ENCODE measurements at places on chromosomes 2 and 18.

DNA sequence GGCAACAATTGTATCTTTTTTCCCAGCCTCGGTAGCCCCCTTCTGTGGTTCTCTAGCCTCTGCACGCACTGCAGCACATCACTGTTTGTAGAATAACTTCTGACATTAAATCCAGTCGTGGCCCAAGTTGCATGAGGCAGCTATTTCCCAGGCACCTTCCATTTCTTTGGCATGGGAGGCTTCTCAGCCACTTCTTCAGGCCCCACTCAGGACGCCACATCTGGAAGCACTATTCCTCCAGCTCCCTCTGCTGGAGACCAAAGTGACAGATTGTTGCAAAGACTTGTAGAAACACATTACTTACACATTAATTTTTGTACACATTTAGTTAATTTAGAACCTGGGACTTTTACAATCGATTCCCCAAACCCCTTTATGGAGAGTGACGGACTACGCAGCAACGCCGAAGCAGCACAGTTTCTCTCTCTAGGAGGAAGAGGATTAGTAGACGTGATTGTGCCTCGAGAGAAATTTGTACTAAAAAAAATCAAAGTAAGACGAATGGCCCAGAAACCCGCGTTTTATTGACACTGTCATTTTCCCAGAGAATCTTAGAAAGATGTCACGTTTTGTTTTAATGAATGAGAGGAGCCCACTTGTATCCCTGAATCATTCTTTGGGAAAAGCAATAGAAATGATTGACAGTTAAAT, 57.8 kb upstream of the RGPD5 start:
- DNase-seq: peak; percentile 29

DNA sequence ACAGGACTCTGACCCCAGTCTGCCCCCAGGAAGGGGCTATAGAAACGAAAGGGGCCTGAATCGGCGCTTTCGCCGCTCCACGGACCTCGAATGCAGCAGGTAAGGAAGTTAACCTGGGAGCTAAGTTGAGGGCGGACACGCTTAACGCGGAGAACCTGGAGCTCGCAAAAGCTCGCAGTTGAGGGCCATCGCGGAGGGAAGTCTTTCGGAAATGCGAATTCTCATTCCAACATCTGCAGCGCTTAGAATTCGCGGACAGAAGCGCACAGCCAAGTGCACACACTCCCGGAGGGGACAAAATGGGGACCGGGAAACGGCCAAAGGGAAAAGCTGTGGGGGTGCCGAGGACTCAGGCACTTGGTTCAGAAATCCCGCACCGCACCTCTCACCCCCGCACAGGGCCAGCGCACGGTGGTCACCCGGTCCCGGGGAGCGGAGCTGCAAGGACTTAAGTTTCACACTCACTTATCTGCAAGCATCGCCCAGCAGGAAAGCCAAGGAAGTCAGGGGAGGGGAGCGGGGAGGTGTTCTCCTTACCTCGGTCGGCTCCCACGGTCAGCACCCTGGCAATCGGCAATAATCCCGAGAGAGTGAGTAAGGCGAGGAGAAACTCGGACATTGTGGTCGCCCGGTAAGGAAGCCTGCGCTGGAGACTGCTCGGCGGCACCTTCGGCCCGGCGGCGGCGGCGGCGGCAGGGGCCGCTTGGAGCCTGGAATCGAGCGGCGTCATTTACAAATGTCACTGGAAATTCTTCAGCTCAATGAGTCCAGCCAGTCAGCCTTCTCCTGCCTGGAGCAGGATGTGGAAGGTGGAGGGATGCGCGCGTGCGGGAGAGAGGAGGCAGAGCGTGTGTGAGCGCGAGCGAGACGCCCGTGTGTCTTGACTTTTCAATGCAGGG, 456 bp downstream of the LRP1B start:
- no peak for DNase-seq

- no peak for DNase-seq
Observed at GRCh38 chr2:20073460-20073859, 22.0 kb upstream of the LAPTM4A start.

DNA sequence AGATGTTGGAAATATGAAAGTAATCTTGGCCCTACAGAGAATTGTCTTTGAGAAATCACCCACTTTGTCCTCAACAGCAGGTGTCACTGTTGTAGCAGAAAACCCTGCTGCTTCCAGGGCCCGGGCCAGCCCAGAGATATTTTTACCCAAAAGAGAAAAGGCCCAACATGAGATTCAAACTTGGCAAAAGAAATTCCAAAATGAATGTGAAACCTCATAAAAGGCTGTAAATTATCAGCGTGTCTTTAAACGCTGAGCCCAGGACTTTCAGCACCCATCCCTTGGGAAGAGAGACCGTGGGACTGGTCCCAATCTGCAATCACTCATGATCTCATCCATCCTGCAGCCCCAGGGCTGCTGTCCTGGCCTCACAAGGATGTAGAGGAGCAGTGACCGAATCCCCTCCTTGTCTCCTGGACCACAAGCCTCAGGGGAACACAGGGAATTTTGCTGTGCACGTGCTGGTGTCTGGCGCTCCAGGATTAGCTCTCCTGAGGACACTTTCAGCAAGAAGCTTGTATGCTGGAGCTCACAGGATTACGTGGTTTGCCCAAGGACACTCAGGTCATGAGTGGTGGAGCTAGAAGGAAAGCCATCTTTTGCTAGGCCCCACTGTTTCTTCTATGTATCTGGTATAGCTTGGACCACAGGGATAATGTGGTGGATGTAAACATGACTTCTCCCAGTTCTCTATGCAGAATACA, 202.1 kb downstream of the RNF144A start:
- no peak for DNase-seq

GRCh38 chr2:167196461-167197252, 308.4 kb downstream of the XIRP2 start:
- no peak for DNase-seq

- no peak for DNase-seq
Observed at GRCh38 chr18:56889621-56890020, 238.5 kb downstream of the WDR7 start.

DNA sequence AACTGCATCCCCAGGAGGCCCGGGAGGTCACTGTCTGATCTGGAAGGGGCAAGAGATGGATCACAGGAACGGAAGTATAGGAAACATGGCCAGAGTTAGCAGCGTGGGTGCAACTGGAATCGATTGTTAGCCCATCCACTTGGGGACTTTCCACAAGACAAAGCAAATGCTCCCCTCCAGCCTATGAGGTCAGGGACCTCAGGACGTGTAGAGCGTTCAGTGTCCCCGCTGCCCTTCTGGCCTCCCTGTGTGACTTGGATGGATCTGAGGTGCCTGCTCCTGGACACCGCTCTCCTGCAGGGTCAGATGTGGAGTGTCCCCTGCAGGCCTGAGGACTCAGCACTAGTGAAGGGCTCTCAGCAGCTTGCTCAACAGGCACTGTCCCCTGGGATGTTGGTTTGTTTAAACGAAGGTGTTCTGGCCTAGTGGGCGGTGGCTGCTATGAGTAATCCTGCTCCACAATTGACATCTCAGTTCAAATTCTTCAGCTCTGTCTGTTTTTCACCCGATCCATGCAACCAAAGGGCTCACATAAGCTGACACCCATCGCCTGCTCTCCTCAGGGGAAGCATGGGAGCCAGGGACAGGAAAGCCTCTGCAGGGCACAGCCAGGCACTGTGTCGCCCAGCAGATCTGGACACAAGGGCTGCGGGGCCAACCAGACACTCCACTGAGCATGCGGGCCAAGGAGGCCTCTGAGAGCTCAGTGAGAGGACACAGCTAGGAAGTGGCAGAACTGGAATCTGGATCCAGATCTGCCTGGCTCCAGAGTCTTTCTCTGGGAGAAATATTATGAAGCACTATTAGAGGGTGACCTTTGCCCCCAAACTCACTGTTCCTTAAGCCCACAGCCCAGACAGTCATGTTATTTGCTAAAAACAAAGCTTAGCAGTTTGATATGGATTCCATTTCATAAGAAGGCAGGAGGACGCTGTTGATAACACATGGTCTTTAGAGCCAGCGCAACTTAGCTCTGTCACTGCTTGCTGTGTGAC, 78.5 kb downstream of the RHOB start:
- no peak for DNase-seq

DNA sequence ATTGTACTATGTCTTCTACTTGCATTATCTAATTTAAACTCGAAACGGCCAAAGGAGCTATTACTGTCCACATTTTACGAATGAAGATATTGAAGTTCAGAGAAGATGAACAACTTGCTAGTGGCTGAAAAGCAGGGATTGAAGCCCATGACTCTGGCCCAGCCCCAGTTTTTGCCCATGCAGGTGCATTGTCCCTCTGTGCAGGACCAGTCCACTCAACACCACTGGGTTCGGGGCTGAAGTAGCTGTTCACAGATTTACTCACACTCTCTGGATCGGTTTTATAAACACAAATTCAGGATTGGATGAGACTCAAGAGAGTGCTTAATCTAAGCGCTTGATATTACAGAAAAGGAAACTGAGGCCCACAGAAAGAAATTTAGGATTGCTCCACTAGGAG, 1.4 kb upstream of the IHH start:
- DNase-seq: no peak

DNA sequence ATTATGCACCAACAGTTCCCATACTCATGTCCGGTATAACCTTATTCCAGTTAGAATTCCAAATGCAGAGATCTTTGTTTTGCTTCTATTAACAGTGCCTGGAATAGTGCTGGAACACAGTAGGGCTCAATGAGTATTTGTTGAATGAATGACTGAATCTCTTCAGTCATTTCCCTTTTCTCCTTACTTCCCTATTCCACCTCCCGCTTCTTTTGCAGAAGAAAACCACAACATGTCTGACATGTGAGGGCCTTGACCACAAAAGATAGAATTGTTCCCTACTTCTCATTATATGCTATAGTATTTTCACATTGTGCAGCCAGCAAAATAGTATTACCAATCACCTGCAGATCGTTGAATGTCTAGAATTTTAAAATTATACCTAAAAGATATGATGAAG, 19.5 kb upstream of the HNRNPLL start:
- DNase-seq: no peak

GRCh38 chr2:10768063-10768507, 44.5 kb downstream of the PDIA6 start:
- DNase-seq: no peak

GRCh38 chr18:73023975-73024374, 156.2 kb upstream of the NETO1 start:
- DNase-seq: no peak

DNA sequence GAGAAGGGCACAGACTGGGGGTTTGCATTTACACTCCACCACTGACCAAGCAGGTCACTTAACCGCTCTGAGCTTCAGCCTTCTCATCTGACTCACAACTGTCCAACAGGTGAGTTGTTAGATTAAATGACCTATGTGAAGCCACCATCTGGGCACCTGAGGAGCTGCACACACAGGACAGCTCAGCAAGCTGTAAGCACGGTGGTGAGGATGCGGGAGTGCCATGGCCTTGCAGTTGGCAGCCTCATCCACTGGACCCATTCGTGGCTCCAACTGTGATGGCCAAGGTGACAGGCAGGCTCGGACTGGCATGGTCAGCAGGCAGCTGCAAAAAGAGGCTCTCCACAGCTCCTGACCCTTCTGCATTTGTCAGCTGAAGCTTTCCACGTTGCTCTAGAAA, 23.3 kb upstream of the AMMECR1L start:
- DNase-seq: no peak

DNA sequence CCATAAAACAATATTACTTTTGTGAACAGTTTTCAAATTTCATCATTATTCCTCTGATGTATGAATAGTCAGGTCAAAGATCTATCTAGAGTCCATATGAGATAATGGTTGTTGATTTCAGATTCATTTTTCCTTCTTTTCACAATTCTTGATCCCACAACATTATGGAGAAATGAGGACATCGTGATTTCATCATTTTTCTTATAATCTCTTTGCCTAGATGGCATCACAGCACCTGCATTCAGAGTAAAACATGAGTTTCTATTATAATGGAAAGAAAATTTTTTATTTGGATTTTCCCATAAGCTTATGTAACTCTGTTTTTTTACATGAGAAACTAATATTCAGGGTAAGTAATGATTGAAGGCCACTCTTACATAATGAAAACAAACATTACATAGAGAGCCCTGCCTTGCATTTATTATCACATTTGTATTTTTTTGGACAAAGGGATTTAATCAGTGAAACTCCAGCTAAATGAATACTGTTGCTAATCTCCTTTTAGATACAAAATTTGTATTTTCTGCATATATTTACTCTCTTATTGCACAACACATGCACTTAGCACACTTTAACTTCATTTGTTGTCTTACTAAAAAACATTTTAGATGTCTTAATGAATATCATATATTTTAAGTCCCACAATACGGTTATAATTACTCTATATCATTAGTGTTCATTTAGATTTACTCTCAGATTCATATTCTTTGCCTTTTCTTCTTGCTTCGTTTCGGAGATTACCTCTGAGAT, 188.4 kb upstream of the KYNU start:
- no peak for DNase-seq

GRCh38 chr2:149221898-149222297, 108.5 kb upstream of the LYPD6 start:
- DNase-seq: no peak

- DNase-seq: no peak
Observed at GRCh38 chr2:3503046-3503445, 16.3 kb downstream of the ADI1 start.

DNA sequence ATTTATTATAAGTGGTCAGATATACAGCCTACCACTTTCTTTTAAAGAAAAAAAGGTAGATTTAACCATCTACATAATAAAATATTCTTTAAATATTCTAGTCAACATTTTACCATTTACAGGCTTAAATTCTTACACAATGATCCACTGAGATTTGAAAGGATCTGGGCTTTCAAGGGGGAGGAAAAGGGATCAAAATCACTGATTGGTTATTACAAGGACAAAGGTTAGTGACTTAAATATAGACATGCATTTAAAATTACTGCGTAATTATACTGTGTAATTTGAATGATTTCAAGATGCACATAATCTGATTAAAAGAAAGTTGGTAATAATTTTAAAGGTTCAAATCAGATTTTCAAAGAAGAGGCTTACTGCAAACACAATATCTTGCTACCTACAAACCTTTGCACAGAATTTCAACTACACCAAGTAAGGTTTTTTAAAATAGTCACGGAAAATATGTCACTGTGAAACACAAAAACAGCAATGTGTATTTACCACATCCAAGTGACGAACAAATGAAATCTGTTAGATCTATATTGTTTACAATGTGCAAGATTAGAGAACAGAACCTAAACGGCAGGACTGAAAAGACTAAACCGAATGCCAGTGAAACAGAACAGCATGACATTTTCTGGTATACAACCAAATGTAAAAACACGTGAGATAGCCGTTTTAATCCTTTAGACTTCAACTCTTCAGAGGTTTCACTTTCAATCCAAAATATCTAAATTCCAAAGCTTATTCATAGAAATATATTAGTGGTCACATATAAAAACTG, 40.8 kb downstream of the RTN4 start:
- DNase-seq: no peak

DNA sequence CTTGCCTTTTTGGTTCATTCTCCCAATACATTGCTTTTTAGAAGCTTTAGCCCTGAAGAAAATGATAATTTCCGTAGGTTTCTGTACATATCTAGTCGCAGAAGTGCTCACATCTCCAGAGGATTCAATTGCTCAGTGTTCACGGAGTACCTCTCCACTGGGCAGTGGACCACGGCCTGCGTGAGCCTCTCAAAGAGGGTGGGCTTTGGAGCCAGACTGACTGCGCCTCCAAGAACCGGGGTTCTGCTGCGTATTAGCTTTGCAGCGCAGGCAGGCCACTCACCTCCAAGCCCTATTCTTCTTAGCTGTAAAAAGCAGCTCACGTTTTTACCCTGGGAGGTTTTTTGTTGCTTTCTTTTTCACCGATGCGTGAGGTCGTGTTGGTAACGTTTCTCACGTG, 35.4 kb downstream of the NTSR2 start:
- DNase-seq: no peak
